ENCODE measurements at places on chromosomes 2 and 18.

DNA sequence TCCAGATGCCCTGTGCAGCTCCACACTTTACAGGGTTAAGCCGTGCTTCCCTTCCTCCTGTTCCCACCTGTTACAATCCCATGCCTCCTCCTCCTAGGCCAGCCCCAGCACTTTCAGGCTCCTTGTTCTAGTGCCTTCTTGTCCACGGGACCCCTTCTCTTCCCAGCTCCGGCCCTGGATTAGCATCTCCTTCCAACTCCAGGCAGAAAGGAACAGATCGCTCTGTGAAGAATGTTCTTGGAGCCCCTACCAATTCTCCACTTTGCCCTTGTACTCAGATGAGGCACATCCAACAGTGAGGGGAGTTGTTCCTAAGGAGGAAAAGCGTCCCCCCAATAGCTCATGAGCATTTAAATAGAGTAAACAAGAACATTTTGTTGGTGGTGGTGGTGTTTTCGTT is 72.7 kb downstream of the CABLES1 start:
- no peak for DNase-seq

DNA sequence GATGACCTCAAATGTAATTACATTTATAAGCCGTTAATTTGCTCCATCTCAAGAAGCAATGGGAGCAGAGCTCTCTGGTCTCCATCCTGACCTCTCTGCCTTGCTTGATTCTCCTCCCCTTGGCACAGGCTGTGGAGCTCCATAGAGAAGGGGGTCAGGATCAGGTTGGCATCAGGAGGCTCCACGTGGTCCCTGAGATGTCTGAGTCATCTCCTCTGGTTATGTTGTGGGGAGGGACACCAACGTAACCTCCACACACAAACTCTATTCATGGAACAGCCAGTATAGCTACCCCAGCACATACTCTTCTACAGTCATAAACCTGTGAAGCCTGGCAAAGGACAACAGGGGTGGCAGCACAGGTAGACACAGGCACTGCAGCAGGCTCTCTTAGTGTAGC is 29.0 kb downstream of the TRABD2A start:
- DNase-seq, result no peak

DNA sequence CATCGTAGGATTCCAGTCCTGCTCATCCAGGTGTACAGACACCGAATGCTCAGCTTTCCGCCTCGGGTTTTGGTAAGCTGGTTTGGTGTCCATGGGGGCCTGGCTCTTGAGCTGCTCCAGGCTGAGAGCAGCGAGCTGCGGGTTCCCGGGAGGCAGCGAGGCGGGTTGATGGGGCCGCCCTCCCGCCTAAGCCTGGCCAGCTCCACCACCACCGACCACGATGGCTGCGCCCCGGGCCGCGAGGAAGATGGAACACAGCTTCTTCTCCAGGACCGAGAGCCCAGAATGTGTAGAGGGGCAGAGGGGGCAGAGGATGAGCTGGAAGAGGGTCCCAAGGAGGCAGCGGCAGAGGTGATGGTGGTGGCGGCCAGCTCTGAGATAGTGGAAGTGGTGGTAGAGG is 64.1 kb downstream of the AKAIN1 start:
- DNase-seq, result no peak

- DNase-seq, result no peak
Measured at GRCh38 chr2:29950481-29950880, 29.1 kb upstream of the ALK start.

- DNase-seq, result no peak
Measured at GRCh38 chr2:158967731-158968395, 577 bp upstream of the TANC1 start.

DNA sequence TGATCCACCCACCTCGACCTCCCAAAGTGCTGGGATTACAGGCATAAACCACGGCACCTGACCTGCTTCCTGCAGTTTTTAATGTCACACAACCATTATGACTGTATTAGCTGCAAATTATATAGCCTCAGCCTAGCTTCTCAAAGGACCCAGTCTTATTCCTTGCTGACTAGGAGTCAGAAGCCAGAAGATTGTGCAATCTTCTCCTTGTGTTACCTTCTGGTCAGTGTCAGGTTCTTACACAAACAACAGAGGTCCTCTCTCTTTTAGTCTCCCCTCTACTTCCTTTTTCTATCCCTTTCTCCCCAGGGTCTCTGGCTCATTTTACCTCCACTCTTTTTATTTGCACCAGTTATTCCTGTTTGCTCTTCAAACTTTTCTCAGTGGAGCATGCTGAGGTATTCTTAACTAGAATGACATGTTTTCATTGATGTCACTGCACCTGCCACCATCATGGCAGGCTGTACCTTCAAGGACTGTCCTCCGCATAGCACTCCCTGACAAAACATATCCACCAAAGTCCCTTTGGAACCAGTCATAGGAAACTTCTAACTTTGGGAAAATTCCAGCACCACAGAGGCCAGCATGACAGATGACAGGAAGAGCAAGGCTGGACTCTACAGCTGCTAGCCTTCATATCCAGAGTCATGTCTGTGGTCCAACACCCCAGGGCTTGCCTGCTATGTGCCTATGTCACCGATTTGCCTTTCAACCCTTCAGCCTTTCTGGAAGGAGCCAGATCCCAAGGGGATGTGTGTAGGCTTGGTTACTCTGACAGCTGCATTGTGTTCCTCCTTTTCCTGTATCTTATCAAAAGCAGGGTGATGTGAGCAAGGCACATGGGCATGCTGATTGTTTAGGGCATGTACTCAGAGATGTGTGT is 45.2 kb upstream of the EPC2 start:
- no peak for DNase-seq

- no peak for DNase-seq
Measured at GRCh38 chr2:28325173-28325566, 67.5 kb upstream of the FOSL2 start.

GRCh38 chr2:223914324-223914723 is 30.8 kb downstream of the WDFY1 start:
- DNase-seq, result no peak

DNA sequence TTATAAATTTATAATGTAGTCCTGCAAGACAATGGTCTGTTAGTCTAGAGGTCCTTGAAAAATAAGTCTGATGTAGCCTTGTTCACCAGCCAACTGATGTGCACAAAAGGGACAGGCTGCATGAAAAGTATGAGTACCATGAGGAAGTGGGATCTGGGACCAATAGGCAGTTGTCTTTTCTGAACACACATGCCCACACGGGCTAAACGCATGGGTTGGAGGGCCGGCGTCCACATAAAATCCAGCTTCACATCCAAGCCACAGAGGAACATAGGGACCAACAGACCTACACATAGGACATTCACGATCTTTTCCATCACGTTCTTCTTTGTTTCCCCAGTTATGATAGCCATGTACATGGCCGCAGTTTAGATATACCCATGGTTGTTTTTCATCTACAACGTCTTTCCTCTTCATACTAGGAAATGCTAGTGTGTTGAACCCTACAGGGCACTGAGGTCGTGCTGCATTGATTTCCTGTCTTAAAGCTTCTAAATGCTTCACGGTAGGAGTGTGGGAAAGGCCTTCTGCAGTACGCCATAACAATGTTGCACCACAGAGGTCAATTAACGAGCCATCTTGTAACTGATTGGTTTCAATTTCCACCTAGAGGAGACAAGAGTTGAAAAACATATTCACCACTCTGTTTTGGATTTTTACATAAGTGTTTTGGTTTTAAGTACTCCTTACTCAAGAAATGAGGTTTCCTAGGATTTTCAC is 49.4 kb downstream of the PELI1 start:
- no peak for DNase-seq

GRCh38 chr2:231642631-231643494 is 50.2 kb downstream of the TEX44 start:
- DNase-seq, result peak; percentile 63
